ENCODE measurements at places on chromosomes 2 and 18.

DNA sequence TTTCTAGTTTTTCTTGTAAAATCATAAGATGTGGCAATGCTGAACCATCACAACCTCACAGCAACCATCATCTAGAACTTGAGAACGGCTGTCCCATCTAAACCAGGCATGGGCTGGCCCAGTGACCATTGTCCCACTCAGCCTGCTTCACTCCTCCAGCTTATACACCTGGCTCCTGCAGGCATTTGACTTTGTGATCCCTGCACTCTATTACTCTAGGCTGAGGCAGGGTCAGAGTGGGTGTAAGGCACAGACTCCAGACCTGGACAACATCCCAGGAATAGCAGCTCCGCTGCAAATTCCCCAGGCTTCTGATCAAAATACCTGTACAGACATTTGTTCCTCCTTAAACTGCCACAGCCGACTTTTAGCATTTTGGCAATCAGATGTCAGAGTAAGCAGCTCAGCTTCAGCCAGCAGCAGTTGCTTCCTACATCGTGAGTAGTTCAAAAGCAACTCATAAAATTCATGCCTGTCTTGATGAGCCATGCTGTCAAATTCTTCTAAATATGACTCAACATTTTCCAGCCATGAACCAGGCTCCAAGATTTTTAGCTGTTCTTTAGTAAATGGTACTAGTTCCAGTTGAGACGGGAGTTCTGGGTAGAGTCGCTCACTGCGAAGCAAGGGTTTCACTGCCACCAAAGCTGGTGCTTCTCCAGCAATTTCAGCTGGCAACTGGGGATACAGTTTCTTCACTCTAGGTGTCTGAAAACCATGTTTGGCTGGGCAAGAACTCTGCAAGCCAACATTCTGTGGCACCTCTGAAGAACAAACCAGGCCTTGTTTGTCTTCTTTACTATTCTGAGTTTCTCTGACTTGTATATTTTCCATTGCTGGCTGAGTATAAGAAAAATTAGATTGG, 12.8 kb downstream of the EPG5 start:
- no peak for DNase-seq

DNA sequence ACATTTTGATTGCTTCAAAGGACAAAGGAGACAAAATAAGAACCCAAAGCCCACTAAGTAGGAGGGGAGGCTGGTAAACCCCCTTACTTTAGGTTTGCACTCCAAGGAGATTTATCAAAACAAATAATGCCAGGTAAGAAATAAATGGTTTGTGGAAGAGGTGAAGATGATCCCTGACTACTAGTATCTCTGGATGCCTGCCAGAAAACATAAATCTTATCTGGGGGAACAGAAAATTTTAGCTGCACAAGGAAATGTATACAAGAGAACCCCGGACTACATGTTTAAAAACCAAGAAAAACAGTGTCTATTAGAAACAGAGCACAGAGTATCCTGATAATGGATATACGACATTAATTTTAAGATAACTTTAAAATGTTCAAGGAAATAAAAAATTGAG, 114.1 kb downstream of the TRABD2A start:
- no peak for DNase-seq

- DNase-seq = peak; percentile 47
These were observed 145.5 kb upstream of the CTAGE1 start for GRCh38 chr18:22563164-22563583.

GRCh38 chr2:40480596-40480995, 28.7 kb upstream of the SLC8A1 start:
- no peak for DNase-seq

DNA sequence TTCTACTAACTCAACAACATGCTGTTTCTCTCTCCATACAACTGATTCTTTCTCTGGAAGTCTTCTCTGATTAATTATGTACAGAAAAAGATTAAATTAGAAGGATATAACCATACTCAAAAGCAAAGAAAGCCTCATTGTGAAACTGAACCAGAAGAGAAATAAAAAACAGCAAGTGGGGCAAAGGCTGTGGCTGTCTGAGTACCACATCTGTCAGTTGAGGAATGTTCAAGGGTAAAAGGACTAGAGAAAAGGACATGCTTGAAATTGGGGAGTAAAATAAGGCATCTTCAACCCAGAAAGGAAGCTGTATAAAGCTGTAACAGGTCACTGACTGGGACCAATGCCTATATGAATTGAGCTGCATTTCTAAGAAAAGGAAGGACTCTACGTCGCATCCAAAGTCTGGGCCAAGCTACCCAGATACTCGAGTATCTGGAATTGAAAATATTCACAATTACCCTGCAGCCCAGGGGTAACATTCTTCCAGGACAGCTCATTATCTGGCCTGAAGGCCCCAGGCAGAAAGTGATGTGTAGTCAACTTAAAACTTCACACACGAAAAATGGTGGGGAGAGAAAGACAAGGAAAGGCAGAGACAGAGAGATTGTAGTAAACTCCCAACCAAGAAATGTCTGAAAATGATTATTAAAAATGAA, 356.0 kb upstream of the GALNT5 start:
- no peak for DNase-seq

- no peak for DNase-seq
These were observed 24.1 kb downstream of the CHST10 start for GRCh38 chr2:100393362-100393761.

DNA sequence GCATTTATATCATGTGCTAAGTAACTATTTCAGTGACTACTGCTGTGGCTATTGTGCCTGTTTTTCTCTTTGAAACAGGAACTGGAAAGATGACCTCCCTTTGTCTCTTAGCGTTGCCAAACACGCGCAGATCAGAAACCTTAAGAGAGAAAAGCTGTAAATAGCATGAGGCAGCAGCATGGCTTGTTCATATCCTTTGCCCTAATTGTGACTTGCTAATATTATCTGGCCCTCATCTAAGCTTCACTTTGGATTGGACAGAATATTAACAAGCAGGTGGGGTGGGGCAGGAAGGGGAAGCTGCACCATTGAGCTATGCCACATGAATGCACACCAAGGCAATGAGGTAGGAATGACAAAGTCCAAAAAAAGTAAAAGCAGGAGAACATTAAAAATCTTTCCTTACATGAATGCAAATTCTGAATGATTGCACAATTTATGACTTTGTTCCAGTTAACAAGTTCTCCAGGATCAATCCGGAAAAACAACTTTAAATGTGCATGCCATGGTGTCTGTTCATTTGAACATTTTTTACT, 128.4 kb downstream of the IRS1 start:
- no peak for DNase-seq

GRCh38 chr2:129748653-129749052, 230.8 kb upstream of the RAB6C start:
- peak; percentile 3 for DNase-seq

Measured in activated CD4-positive, alpha-beta T cell treated with anti-CD3 and anti-CD28 coated beads, Interleukin-10, Interleukin-2, amounts not matched to agents 100 ng/mL and 50 ng/mL, durations not matched to agents 16 hours and 8 hours (primary cell).